ENCODE measurements at places on chromosomes 5 and 9. TPM values are rescaled to one million over a fixed set of nuclear protein-coding genes. Genes with fewer than 3 reads are reported as not detected.

Gene RASGRF2
- total RNA-seq: 24.9 TPM

Gene HTR1A
- not detected for total RNA-seq

Gene THBS4
- total RNA-seq: 0.47 TPM

Gene NCS1
- not detected for total RNA-seq

Gene GCNT4
- 7.4 TPM for total RNA-seq

- peak; percentile 26 for DNase-seq
These were observed 97.4 kb downstream of the CACNA1B start for GRCh38 chr9:137974746-137975526.

- DNase-seq: no peak
These were observed 139.6 kb downstream of the CMYA5 start for GRCh38 chr5:79829260-79829659.

GRCh38 chr9:20987521-20987920 lies 43.9 kb downstream of the HACD4 start:
- no peak for DNase-seq

GRCh38 chr9:113563826-113564497 lies 100.4 kb downstream of the RGS3 start:
- DNase-seq: no peak

- no peak for DNase-seq
These were observed 1110.1 kb upstream of the CDH10 start for GRCh38 chr5:25754895-25755294.

GRCh38 chr5:125262782-125263181 lies 516.3 kb upstream of the ZNF608 start:
- DNase-seq: no peak

- DNase-seq: peak; percentile 68
These were observed 27.4 kb downstream of the UNC5A start for GRCh38 chr5:176837707-176838115.

GRCh38 chr5:157205708-157206107 lies 25.1 kb downstream of the ITK start:
- no peak for DNase-seq

- no peak for DNase-seq
These were observed 338.2 kb upstream of the WWC1 start for GRCh38 chr5:167953151-167953798.

- DNase-seq: no peak
These were observed 360.5 kb downstream of the KCTD16 start for GRCh38 chr5:144531188-144531587.

GRCh38 chr5:67941614-67942401 lies 273.7 kb upstream of the PIK3R1 start:
- no peak for DNase-seq

- DNase-seq: no peak
These were observed 123.7 kb downstream of the CDK5RAP2 start for GRCh38 chr9:120456218-120456617.

DNA sequence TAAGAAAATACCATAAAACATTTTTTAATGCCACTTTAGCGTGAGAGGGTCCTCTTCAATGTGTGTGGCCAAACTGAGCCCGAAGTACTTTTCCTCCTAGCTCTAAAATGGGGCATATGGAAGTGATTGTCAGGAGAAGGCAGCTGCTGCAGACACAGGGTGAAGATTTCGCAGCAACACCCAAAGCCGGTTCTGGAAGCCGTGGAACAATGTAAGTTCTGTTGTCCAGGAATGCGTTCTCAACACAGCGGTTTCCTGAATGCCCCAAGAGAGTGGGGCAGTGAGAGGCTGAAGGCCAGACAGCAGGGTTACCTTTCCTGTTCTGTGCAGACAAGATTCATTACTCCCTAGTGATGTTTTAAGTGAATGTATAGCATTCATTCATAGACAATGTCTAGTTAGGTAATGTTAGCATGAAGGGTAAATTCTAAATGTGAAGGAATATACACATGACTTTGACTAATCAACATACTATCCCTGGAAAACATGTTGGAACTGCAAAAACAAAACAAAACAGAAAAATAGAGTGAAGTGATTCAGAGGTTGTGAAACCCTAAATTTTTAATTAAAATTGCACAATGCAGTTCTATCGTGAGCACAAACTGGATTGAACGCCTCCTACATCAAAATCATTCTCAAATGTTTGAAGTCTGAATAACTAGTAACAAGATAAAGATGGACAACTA lies 197.0 kb upstream of the SEMA6A start:
- no peak for DNase-seq

DNA sequence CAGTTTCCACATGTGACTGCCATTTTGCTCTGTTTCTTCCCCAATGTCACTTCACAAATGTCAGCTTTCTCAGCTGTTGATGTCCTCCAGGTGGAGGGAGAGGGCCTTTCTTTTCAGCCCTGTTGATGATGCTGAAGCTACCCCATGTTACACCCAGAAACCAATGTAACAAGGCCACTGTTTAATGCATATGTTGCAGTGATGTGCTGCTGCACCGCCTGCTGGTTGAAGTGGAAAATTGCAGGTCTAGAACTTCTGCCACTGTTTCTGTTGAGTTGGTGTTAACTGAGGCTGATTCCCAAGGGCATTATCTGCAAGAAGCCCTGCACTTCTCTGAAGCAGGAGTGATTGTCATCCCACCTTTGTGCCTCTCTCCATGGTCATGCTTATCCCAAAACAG lies 428.4 kb downstream of the KDM4C start:
- no peak for DNase-seq

DNA sequence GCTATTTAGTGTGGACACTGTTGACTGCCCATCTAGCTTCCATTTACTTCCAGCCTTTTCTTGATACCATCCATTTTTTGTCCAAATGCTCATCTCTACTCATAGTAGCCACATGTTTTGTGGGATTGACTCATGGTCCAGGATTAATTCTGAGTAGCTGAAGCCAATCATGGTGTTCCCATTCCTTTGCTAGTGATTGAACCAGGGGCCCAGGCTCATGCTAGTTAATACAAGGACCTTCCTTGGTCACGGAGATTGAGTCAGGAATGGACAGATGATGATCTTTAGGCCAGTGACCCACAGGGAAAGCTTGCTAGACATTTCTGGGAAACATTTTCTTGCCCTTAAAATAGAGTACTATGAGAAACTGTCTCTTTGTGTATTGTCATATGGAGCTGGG lies 272.9 kb upstream of the RIOK2 start:
- no peak for DNase-seq

Measured in CD4-positive, alpha-beta T cell (primary cell).